ENCODE measurements at places on chromosomes 7 and 10.
A peak's percentile ranks its signal among the peaks of the same experiment; 100 is the strongest.

DNA sequence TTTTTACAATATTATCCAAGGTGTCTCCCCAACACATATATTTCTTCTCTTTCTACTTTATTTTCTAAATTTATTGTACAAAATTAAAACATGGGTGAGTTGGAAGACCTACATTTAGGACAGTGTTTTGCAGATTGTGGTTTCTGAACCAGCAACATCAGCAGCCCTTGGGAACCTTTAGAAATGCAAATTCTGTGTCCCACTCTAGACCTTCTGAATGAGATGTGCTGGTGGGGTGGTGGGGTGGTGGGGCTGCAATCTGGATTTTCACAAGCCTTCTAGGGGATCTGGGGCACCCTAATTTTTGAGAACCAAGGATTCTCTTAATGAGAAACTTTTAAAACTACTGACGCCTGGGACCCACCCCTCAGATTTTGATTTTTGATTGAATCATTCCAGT lies 7.4 kb upstream of the PAPSS2 start:
- no peak for DNase-seq

DNA sequence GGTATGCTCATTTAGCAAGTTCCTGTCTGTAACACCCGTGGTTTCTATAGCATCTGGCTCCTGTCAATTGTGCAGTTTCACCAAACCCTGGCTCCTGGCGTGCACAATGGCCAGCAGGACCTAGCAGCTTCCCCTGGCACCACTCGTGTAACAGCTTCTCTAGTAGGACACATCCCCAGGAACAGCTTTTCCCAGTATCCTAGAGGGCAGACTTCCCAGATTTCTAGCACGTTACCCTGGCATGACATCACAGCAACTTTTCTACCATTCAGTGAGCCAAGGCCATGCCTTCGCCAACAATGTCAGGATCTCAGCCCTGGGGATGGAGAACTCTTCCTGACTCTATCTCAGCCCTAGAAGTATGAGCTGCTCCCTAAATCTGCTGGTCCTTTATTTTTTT lies 6.5 kb downstream of the YME1L1 start:
- DNase-seq: no peak

- no peak for DNase-seq
These were observed 203.6 kb downstream of the TCF7L2 start for GRCh38 chr10:113153493-113154102.

- DNase-seq: no peak
These were observed 13.8 kb downstream of the ATG9B start for GRCh38 chr7:151010307-151011096.

- no peak for DNase-seq
These were observed 447.8 kb upstream of the IGFBP3 start for GRCh38 chr7:46368871-46369270.

GRCh38 chr7:147771344-147771743 lies 819.2 kb upstream of the C7orf33 start:
- DNase-seq: no peak

DNA sequence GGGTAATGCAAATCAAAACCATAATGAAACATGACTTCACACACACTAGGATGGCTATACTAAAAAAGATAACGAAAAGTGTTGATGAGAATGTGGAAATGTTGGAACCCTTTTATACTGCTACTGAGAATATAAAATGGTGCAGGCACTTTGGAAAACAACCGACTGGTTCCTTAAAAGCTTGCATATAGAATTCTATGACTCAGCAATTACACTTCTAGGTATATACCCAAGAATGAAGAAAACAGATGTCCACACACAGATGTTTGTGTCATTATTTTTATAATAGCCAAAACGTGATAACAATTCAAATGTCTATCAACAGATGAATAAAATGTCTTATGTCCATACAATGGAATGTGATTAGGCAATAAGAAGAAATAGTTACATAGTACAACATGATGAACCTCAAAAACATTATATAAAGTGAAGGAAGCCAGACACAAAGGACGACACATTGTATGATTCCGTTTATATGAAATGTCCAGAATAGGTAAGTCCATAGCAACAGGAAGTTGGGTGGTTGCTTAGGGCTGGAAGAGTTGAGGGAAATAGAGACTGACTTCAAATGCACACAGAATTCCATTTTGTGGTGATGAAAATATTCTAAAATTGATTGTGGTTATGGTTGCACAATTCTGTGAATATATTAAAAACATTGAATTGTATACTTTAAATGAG lies 148.3 kb upstream of the PHYHIPL start:
- DNase-seq: no peak

GRCh38 chr10:28632584-28632945 lies 44.8 kb upstream of the BAMBI start:
- no peak for DNase-seq

- DNase-seq: no peak
These were observed 239.6 kb upstream of the PTN start for GRCh38 chr7:137583172-137583571.

GRCh38 chr7:112056409-112056808 lies 149.8 kb downstream of the DOCK4 start:
- peak; percentile 42 for DNase-seq

DNA sequence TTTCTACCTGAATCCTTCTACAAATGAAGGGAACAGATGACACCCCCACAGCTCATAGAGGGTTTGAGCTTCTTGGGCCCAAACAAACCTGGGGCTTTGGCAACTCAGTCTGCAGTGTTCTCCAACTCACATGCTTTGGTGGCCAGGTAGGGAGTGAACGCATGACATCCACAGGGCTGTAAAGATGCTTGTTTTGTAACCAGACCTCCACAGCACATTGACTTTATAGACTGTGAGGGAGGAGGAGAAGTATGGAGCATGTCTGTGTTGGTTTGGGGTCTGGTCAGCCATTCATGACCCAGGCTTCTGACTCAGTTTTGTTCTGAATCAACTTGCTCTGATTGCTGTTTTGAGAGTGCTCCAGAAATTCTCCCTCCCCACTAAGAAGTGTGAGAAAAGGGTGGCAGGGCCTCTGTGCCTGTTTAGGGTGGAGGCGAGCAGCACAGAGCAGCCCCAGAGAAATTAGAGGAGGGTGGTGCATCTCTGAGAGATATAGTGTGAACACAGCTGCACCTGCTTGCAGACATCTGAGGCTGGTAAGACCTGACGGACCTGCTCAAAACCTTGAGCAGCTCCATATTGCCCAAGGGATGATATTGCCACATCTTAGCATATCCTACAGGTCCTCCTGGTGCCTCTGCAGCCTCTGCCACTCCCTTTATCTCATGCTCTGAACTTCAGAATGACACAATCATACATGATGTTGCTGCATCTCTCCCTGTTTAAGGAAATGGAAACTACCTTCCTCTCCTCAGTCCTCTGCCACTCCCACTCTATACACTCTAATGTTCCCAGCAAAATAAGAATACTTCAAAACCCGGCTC lies 287.7 kb downstream of the ABCA13 start:
- no peak for DNase-seq

- DNase-seq: no peak
These were observed 1.5 kb downstream of the SLC25A13 start for GRCh38 chr7:96320442-96320841.

DNA sequence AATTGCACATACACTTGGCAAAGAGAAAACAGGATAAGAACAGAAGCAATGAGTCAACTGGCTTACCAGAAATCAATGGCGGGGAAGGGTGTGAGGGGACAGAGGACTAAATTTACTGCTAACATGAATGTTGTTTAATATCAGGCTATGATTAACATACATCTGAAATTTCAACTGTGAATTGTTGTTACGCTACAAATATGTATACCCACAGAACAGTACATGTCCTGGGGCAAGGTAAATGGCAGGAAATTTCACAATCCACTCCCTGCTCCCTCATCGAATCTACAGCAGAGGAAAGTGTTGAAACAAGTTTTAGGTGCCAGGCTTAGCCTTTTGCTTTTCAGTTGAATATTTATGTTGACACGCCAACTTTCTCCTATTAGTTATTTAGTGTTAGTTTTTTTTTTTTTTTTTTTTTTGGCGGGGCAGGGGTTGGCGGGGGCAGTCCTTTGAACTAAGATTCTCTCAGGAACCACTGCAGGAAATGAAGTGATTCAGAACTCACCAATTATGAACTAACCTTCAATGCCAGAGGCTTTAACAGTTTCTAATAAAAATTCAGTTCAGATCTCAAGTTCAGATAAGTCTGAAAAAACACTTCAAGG lies 99.0 kb downstream of the UBE2H start:
- DNase-seq: no peak

GRCh38 chr7:134907000-134907399 lies 79.3 kb upstream of the AGBL3 start:
- DNase-seq: no peak

DNA sequence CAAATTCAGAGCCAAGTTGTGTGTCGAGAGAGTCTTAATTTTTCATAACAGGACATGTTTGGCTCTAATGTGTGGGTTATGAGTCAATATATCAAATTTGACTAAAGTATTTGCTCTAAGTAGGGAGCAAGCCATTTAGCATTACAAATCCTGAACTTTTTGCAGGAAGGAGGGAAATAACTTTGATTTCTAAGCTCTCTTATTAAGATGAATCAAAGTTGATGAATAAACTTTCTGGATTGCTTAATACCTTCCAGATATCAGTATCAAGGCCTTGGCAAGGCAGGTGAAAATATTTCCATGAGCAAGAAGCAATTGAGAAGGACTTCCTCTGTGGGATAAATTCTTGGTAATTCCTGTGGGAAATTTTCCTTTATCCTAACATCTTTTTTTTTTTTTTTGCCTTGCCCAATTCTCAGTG lies 258.8 kb downstream of the AHR start:
- no peak for DNase-seq

DNA sequence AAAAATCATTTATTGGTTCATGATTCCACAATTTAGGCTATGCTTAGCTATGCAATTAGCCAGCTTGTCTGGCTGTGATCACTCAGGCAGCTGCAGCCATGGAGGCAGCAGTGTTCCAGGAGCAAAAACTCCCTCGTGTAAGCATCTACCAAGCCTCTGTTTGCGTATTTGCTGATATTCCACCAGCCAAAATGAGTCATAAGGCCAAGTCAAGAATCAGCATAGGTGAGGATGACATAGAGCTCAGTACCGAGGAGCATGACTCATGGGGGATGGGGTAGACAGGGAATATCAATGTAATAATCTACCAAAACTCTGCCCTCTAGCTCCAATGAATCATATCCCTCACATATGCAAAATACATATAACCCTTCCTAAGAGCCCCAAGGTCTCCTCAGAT lies 63.3 kb downstream of the IMMP2L start:
- peak; percentile 37 for DNase-seq

GRCh38 chr7:50446542-50446960 lies 3.6 kb downstream of the FIGNL1 start:
- DNase-seq: peak; percentile 21

- no peak for DNase-seq
These were observed 82.6 kb upstream of the CHCHD3 start for GRCh38 chr7:133164498-133164897.

GRCh38 chr10:69498711-69499471 lies 47.6 kb downstream of the TSPAN15 start:
- DNase-seq: no peak

DNA sequence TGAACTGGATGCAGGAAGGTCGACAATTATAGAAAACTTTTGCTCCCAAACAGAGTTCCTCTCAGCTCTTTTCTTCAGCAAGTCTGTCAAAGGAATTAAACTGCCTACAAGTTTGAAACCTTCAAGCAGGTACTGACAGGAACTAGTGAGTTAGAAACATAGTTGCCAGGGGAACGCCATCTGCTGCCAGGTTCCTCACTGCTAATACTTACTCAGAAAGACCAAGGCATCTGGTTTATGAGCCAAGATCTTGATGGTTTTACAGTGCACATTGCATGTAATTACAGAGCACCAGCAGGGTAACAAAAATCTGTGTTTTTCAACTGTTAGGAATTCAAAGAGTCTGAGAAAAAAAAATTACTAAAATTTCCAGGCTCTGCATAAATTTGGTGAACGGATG lies 300.0 kb upstream of the NRG3 start:
- DNase-seq: no peak

DNA sequence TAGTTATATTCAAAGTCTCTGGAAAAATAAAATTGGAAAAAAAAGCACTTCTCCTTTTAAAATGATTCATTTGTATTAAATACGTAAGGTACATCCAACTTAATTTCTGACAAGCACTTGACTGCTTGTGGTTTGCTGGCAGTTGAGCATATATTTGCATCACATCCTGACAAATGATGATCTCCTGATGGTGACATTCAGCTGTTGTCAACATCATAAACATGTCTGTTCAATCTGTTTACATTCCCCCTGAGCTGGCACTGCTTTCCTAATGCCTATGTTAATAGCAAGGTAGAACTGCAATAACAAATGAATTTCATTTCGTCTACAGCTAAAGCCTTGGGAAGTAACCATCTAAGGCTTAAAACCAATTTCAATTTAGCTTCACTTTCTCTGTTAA lies 24.4 kb downstream of the TSPAN12 start:
- no peak for DNase-seq

- DNase-seq: no peak
These were observed 146.5 kb downstream of the MAD1L1 start for GRCh38 chr7:2086229-2086628.

DNA sequence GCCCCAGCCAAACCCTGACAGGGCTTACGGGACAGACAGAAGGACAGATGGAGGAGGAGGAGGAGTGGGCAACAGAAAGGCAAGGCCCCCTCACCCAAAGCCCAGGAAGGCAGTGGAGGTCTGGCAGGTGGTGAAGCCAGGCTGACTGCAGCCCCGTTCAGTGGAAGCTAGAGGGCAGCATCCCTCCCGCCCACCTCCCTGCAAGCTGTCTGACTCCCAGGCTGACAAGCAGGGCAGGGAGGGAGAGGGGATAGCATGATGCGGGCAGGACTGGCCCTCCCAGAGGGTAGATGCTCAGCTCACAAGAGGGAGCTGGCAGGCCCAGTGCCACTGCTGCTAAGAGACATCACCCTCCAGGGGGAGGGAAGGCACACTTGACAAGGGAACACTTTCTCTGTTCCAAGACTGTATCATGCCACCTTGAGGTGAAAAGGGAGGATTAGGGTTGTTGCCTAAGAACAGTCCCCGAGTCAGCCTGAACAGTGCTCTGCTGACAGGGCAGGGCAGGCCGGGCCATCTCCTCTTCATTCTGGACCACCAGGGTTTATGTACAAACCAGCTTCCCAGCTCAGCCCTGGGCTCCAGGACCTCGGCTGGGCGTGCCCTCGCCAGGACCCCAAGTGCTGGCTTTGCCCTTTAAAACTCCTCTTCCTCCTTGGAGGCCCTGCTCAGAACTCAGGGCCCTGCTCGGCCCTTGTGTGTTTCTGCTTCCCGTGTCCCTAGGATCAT lies 61.8 kb downstream of the RASGEF1A start:
- peak; percentile 11 for DNase-seq

GRCh38 chr10:38146579-38147333 lies 52.6 kb downstream of the ZNF37A start:
- DNase-seq: no peak

- DNase-seq: no peak
These were observed 31.6 kb downstream of the RHEB start for GRCh38 chr7:151488096-151488495.

DNA sequence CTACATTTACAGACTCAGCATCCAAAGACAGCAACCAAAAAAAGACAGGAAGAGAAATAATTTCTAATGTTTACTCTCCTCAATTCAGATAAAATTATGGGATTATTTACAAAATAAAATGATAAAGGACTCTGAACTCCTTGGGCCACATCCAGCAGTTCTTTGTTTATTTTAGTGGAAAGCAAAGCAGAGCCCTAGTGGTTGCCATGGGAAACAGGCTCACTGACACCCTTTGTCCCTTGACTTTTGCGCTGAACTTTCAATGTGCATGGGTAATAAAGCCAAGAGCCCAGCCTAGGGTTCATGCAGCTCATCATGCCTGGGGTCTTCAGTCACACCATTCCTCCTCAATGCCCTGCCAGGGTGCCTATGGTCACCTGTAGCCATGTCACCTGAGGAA lies 442.6 kb upstream of the IGFBP3 start:
- no peak for DNase-seq

GRCh38 chr7:2512179-2512661 lies 7.4 kb upstream of the LFNG start:
- no peak for DNase-seq
